ENCODE measurements at places on chromosomes 11 and 22.

DNA sequence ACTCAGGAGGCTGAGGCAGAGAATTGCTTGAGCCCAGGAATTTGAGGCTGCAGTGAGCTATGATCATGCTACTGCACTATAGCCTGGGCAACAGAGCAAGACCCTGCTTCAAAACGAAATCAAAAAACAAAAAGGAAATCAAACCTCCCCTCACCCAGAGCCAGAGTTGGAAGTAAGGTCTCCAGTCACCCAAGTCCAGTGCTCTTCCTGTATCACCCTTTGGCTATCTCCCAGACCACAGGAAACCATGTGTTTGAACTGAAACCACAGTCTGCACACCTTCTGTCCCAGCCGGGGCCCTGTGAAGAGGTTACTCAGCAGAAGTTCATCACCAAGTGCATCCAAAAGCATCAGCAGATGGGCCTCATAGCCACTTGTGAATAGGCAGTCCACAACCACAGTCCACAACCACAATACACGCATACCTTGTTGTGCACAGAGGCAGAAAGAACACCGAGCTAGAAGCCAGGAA is 4.6 kb downstream of the MYH9 start:
- DNase-seq = no peak

DNA sequence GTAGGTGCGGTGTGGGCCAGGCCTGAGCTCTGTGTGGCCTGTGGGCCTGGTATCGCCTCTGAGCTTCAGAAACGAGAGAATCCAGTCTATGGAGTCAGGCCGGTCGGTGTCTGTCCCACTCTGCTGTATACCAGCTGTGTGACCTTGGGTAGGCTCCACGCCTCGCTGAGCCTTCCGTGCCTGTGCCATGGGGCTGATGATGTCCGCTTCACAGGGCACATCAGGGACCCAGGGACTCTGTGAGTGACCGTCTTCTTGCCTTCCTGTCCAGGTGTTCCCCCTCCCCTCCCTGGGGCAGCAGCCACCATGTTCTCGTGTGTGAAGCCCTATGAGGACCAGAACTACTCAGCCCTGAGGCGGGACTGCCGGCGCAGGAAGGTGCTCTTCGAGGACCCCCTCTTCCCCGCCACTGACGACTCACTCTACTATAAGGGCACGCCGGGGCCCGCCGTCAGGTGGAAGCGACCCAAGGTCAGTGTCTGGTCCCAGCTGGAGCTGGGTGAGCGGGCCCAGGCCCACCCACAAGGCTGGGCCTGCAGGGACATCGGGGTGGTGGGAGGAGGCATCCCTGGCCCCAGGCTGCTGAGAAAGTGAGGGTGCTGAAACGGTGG is 17.9 kb downstream of the CAPN5 start:
- DNase-seq = no peak

- DNase-seq = no peak
Observed at GRCh38 chr22:30243661-30244060, 2.9 kb downstream of the LIF start.

DNA sequence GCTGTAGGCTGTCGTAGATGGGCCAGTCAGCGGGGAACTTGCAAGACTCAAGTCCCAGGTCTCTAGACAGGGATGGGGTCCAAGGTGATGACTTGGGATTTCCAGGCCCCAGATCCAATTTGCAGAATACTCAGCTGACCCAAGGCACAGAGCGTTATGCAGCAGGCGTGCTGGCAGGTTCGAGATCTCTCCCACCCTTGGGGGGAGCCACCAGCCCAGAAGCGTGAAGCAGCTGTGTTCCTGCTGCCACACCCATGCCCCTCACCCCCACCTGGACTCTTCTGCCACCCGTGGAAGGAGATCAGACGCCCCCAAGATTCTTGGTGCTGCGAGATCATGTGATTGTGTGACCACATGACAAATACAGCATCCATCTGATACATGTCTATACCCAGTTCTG is 142.6 kb downstream of the BRD1 start:
- DNase-seq = no peak

DNA sequence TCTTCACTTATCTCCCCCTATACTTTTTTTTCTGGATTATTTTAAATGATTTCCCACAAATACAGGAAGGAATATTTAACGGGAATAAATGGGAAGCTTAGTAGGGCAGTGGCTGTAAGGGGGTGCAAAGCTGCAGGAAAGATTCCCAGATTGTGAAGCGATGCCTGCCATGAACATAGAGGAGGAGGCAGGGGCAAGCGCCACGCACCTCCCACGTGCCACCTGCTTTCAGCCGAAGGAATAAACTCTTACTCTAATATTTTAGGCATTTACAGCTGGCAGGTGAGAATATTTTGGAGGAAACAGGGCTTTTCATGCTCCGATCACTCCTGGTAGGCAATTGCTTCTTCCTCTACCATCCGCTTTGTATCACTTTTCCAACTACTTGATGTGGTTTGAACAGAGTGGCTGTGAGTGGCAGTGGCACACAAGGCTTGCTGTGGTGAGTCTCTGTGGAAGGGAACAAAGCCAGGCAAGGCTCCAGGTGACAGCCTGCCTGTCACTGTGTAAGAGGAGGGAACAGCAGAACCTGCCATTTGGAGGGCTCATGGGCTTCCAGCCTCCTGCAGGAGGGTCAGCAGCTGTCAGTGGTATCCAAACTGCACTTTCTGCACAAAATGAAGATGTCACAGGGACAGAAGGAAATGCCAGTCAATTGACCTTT is 54.5 kb upstream of the PLET1 start:
- DNase-seq = no peak

DNA sequence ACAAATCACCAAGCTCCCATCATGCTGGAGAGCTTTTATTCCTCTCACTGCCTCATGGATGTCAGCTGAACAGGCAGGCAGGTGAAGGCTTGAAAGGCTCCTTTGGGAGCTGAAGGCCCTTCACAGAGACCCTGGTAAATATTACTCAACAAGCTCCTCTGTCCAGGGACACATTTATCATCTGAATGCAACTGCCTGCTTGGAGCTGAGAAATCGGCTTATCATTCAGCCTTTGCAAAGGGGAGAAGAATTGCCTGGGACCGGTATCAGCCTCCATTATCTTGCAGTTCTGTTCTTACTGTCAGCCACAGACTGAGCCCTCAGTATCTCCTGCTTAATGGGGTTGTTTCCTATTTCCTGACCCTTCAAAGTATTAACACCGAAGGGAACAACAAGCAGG is 113.8 kb upstream of the PITPNB start:
- no peak for DNase-seq

DNA sequence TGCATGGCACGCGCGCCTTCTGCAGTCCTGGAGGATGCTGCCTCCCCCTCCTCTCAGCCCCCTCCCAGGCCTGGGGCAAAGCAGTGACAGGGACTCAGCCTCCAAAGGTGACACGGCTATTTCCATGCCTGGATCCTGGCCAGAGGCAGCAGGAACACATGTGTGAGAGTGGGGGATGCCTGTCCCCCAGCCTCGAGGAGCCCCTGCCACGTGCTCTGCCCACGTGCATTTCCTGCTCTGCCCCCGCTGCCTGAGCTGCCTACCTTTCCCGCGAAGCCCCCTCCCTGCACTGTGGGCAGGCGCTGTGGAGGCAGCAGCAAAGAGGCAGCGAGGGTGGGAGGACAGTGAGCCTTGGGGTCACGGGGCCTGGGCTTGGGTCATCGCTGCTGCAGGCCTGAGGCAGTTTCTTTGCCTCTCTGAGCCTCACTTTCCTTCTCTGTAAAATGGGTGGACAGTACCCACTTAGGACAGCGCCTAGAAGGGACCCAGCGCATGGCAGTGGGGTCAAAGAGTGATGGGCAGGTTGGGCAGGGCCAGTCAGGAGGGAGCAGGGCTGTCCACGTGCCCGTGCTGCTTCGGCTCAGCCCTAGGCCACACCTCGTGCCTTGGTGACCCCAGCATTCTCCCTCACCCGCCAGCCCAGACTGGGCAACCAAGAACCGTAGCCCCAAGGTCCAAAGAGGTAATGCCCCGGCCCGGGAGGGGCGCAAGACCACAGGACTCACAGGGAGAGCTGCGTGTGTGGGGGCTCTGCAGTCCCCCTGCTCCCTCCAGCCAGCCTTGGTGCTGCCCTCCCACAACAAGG is 48.6 kb downstream of the FLRT1 start:
- no peak for DNase-seq

GRCh38 chr11:120931057-120931779 is 92.7 kb upstream of the TBCEL start:
- DNase-seq = no peak

- DNase-seq = no peak
Observed at GRCh38 chr11:78039919-78040671, 17.0 kb upstream of the KCTD14 start.
